Activated T-helper 2 cell treated with anti-CD3 and anti-CD28 coated beads, Interferon-gamma antibody, Interleukin-2, Interleukin-4, amounts not matched to agents 10 μg/mL and 5 μg/mL and 100 μg/mL, durations not matched to agents 14 hours and 24 hours and 36 hours (primary cell): ENCODE measurements at places on chromosomes 12 and 14. TPM values are rescaled to one million over a fixed set of nuclear protein-coding genes. Genes with fewer than 3 reads are reported as not detected.

DNA sequence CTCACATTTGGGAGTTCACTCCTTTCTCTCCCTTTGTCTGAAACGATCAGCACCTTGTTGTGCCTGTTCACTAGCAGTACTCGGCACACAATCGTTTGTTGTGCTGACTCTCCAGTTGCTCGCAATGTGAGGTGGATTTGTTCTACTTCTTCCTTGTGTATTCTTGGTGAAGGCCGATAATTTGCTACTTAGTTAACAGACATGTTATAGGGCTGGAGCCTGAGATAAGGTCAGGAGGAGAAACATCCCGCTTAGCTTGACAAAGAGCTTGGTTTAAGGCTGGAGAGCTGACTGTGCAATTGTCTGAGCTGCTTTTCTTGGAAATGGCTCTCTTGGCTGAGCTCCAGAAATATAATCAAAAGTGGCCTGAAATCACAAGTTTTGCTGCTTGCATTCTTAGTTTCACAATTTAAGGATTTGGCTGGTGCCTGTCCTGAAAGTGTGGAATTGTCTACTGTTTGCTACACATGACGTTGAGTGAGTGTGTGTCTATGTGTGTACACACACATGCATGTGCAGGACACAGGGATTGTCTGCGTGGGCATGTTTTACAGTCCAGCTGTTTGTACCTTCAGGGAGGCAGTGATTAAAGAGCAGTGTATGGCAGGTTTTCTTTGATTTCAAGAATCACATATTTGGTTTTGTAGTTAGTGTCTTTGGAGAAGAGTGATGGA lies 77.7 kb downstream of the ARF6 start:
- H3K4me3 ChIP-seq = peak overlapping the region; percentile 77
- H3K27me3 ChIP-seq = no peaks in the 10 kb centered on the region
- H3K4me1 ChIP-seq = peaks cover 48% of the 10 kb centered on the region
- H3K36me3 ChIP-seq = no peaks in the 10 kb centered on the region
- peak overlapping the region; percentile 99 for H3K27ac ChIP-seq
- no peak for DNase-seq

GRCh38 chr12:5520831-5521230 lies 88.9 kb downstream of the NTF3 start:
- no peak overlapping the region for H3K27ac ChIP-seq
- no peak for DNase-seq
- no peak overlapping the region for H3K4me3 ChIP-seq
- no peaks in the 10 kb centered on the region for H3K4me1 ChIP-seq
- no peaks in the 10 kb centered on the region for H3K27me3 ChIP-seq

DNA sequence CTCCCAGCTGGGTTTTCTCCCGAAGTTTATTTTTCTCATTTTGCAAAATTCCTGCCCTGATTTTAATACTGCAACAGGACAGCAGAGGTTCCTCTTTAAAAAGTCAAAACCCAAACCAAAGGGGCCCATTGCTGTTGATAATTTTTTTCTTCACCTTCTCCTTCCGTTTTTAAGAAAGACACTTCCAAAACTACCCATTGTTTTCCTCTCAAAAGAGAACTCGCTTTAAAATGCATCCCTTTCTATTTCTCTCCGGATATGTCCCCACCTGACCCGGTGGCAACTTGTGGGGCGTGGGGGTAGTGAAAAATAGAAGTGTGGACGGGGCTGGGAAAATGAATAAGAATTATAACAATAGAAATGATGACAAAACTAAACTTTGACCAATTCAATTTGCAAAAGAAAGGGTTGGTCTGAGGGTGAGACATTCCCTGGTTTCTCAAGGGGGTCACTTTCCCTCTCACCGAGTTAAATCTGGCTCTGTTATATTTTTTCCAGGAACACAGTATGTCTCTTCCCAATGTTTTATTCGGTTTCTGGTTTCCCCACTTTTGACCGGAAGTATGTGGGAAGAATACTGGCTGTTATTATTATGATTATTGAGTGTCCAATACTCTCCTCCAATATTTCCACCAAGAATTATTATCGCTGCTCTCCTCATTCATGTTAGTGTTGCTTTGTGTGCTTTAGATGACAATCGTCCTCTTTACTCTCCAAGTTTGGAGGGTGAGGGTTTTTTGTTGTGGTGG lies 4.1 kb upstream of the TBX5 start:
- no peaks in the 10 kb centered on the region for H3K36me3 ChIP-seq
- no peak for DNase-seq
- peaks cover 90% of the 10 kb centered on the region for H3K27me3 ChIP-seq
- H3K4me1 ChIP-seq = no peaks in the 10 kb centered on the region
- no peak overlapping the region for H3K27ac ChIP-seq
- H3K4me3 ChIP-seq = no peak overlapping the region

DNA sequence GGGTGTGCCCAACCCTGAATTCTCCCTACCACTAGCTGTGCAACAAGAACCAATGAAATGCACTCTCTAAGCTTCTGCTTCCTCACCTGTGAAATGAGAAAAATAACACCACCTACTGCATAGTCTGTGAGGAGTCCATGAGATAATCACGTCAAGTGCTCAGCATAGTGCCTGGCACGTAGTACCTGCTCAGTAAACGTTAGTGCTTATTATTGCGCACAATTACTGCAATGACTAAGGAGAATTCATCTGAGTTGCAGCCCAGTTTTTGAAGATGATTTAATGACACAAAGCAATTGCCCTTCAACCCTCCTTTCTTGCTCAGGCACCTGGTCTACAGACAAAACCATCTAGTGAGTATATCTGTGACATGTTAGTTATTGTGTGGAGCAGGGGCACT lies 8.8 kb downstream of the VDR start:
- no peak overlapping the region for H3K4me3 ChIP-seq
- no peaks in the 10 kb centered on the region for H3K27me3 ChIP-seq
- H3K4me1 ChIP-seq = peaks cover 95% of the 10 kb centered on the region
- H3K36me3 ChIP-seq = peaks cover 98% of the 10 kb centered on the region
- peak overlapping the region; percentile 47 for H3K27ac ChIP-seq

Gene KLRB1
- 0.32 TPM in 1 of 2 replicates, not detected in the other for total RNA-seq

GRCh38 chr12:132323171-132324010 lies 6.0 kb downstream of the GALNT9 start:
- no peak overlapping the region for H3K4me3 ChIP-seq
- DNase-seq = no peak
- no peaks in the 10 kb centered on the region for H3K36me3 ChIP-seq
- H3K4me1 ChIP-seq = peaks cover 5% of the 10 kb centered on the region
- H3K27me3 ChIP-seq = peaks cover 9% of the 10 kb centered on the region

Gene ANO6
- total RNA-seq = 25.2 and 25.7 TPM in 2 replicates
